ENCODE measurements at places on chromosomes 3 and 15.

DNA sequence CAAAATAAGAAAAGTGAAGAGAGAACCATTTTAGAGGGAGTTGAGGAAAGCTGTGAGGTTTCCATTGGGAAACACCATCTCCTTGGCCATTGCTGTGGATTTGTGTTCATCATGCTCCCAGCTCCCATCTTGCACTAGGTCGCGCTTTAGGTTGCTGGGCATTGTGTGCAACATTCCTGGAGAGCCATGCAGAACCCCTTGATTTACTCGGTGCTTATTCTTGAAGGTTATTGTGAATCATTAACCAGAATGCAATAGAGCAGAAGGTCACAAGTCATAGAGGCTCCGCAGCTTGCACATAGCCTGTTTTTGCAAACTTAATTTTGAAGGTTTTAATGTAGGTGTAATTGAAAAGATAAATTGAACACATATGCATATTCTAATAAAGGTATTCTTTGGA lies 239.2 kb upstream of the IL12A start:
- DNase-seq: no peak

- peak; percentile 27 for DNase-seq
Observed at GRCh38 chr3:166560253-166560652, 723.0 kb upstream of the BCHE start.

- no peak for DNase-seq
Observed at GRCh38 chr3:51379301-51379700, 5.8 kb upstream of the MANF start.

DNA sequence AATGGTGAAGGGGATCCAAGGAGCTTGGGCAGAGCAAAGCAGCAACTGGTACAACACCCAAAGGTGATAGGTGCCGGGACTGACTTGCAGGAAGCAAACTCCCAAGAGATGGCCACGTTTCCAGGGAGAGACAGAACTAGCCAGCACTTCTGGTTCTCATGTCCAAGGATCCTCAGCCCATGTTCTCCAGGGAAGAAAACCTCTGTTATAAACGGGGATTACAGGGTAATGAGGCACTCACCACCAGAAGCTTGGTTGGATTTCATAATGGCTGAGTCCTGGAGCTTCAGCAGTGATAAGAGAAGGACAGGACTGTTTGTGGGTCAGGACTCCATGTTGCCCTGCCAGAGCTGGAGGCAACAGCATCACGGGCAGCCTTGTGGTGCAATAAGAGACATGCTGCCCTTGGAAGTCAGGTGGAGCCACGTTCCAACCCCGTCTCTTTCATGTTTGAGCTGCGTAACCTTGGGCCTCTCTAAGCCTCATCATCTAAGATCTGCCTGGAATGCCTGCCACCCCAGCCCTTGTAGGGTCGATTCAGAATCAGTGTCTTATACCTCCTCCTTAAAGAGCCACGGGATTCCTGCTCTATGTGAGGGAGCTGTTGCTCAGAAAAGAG lies 181.0 kb downstream of the ABHD5 start:
- DNase-seq: no peak

- peak; percentile 64 for DNase-seq
Observed at GRCh38 chr3:140276703-140277102, 341.7 kb downstream of the CLSTN2 start.

GRCh38 chr3:188126934-188127333 lies 27.0 kb upstream of the LPP start:
- no peak for DNase-seq

GRCh38 chr3:111949712-111950111 lies 29.1 kb upstream of the ABHD10 start:
- no peak for DNase-seq

DNA sequence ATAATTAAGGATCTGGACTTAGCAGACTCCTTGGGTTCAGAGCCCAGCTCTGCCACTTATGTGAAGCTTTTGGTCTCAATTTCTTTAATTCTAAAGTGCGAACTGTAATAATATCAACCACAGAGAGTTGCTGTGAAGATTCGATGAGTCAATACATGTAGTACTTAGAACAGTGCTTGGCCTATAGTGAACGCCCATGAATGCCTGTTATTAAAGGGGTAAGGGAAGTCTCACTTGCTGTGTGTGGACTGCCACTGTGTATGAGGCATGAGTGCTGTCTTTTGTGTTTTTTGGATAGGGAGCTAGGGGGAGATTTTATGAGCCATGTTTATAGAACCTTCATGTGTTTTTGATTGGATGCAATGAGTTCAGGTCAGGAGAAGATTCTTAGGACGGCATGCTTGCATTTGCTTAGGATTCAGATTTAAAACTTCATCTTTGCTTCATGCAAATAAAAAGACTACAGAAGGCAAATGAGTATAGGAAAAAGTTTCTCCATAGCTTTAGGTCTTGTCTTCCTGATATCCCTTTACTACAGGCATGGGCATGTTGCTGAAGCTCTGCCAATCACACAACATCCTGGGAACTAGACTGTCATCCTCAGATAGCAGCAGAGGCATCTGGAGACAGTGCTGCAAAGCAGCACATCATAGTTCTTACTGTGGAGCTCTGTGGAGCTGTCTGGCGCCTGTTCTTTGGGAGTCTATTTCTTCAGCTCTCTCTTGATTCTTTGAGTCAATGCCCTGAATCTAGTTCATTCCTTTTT lies 50.0 kb downstream of the PLS1 start:
- no peak for DNase-seq

DNA sequence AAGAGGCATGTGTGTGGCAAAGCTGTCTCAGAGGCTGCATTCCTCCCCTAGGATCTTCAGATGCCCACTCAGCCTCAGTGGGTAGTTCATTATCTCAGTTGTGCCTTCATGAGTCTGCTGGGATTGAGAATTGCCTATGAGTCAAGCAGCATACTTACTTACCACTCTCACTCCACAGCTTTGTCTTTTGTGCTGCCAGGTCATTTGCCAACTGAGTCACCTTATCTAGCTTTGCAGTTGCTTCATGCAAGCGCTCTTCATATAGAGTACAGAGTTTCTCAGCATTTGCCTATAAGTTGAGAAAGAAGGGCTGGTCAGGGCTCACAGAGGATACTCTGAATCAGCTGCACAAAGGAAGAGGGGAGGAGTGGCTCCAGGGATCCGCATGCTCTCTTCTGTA lies 89.5 kb downstream of the MYH15 start:
- DNase-seq: no peak

- DNase-seq: peak; percentile 87
Observed at GRCh38 chr3:138187296-138188012, at the start of gene ARMC8. TSS of gene ARMC8 (plus strand) at chr3:138187301. CDS start at chr3:138187555, 254 bp downstream.

DNA sequence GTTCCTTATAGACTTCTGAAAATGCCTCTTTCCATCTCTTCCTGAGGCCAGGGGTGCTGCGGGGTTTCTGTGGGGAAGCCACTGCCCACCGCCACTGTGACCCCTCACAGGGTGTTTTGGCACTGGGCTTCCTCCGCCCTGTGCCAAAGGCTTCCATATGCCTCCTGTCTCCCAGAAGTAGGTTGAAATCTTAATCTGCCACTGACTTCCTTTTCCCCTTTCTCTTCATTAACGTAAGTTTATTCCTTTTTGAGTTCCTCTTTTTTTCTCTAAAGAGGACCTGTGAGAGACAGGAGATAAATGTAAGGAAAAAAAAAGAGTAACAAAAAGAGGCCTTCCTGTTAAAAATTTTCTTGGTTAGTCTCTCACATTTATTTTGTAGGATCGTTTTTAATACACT lies 220.5 kb downstream of the CTNNB1 start:
- DNase-seq: no peak

DNA sequence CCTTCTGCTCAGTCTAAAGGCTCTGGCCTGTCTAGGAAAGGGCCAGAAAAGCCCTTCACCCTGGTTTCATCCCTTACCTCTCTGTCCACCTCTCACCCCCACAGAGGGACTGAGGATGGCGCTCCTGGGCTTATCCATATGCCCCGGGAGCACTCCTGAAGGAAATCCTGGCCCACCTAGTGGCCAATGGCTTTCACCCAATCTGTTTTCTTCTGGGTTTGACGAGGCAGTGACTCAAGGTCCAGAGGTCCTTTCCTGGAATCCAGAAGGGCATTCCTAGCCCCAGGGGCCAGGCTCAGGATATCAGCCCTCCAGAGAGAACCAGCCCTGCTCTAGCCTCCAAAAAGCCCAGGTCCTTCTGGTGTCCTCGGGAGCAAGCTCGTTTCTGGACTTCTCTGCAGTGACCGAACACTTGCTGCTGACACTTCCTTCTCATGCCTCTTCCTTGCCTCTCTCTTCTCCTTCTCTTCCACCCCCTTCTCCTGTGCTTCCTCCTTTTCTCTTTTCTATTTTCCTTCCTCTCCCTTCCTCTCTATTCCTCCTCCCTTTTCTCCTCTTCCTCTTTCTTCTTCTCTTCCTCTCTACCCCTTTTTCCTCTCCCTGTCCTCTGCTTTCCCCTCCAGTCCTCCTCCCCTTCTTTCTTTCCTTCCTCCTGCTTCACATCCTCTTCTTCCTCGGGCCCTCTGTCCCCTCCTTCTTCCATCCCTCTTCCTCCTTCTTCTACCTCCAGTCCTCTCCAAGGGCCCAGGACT lies 59.6 kb downstream of the RHCG start:
- no peak for DNase-seq

DNA sequence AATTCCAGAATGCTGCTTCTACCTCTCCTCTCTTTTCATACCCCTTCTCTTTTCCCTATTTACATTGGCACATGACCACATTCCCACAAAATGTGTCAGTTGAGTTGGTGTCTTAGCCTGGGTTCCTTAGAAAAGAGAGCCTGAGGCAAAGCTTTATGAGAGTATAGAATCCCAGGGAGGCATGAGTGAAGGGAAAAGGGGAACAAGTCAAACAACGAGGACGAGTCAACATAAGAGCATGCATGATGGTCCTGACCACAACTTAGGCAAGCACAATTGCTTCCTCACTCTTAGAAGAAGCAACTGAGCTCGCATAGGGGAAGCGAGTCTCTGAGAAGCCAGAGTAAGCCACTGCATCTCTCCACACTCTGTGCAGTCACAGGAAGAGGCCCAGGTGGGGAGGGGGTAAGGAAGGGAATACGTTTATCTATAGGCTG lies 15.4 kb upstream of the ZNF774 start:
- no peak for DNase-seq

DNA sequence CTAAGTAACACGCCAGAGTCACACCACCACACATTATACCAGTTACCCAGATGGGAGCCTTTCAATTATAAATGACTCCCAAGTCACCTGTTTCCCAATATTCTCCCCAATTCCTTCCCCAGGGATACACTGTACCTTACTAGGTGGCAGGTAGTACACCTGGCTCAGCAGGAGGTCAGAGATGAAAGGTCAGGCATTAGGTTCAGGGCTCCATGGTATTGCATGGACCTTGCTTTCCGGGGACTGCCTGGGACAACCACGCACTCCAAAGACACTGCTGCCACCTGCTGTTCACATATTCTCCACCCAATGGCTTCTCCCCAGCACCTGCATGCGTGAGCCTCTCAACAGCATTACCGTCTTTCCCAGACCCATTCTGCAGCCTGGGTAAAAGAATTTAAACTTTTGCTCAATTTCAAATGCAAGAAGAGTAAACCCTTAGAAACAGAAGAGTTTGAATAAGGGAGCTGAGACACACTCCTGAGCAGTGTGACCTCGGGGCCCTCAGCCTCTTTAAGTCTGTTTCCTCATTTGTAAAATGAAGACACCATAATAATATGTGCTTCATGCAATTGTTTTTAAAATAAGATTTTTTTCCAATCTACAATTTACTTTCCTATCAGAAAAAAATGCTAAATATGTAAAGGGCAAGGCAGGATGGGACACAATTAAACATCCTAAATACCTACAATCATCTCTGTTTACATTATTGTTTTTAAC lies 28.0 kb upstream of the LACTB start:
- peak; percentile 67 for DNase-seq

GRCh38 chr3:64627471-64628321 lies 60.1 kb downstream of the ADAMTS9 start:
- no peak for DNase-seq

- no peak for DNase-seq
Observed at GRCh38 chr15:39427705-39428104, 153.2 kb upstream of the THBS1 start.

DNA sequence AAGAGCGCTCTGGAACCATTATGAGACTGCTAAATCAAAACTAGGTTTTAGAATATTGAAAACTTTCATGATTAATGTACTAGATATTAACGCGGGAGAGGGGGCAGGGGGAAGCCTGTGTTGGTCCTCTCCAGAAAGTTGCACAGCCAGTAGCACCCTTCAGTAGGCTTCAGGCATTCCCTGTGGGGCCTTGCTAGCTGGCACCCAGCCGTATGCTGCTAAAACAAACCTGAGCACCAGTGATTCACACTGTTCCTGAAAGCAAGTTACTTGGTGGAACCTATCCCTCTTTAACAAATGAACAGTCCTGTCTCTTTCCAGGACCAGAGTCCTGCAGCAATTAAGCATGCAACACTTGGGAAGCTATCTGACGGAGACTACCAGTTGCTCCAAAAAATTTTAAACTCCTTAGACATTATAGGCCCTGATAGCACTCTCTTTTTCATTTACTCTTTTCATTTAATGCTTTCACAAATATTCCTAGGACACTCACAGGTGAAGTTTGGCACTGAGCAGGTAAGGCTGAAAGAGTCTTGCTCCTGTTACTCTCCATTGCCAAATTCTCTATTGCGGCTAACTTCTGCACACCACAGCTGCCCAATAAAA lies 1.2 kb upstream of the ATRIP start:
- DNase-seq: no peak

DNA sequence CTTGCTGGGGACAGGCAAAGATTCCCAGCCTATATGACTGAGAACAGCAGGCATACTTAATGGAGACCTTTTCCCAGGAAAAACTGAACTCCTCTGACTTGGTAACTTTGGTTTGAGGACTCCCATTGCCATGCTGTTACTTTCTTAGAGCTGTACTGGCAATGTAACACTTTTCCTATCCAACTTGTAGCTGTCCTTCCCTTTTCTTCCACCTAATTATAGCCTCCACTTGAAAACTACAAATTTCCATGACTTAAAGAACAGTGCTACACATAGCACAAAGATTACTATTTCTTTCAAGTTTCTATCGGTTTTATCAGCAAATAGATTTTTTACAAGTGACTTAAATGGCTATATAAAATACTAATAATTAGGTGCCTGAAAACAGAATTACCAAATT lies 116.9 kb downstream of the GSK3B start:
- DNase-seq: no peak

DNA sequence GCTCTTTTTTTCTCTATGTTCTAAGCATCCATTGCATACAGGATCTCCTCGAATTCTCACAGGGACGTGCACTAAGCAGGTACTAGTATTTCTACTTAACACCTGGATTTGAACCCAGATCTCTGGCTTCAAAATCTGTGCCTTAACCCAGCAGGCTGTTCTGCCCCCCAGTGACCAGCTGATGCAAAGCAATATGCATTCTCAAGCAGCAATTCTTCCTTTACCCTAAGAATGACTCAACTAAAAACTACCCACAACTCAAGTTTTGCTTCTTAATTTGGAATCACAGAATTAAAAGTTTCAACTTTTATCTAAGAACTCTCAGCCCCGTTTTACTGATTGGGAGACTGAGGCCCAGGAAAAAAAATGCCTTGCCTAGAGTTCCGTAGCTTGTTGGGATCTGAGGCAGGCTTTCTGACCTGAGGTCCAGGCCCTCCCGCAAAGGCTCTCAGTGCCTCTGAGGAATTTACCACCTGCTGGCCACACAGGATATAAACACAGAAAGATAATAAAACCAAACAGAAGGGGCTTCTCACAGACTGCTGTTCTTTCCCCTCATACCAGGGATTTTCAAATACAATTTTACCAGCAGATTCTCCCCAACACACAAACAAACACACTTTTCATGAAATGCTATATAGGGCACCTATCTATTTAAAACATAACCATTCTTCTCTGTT lies 115.4 kb upstream of the RAD18 start:
- DNase-seq: no peak
